ENCODE measurements at places on chromosomes 16 and 17.

- peak; percentile 31 for DNase-seq
Observed at GRCh38 chr17:338442-339192, 14.0 kb downstream of the RPH3AL start.

DNA sequence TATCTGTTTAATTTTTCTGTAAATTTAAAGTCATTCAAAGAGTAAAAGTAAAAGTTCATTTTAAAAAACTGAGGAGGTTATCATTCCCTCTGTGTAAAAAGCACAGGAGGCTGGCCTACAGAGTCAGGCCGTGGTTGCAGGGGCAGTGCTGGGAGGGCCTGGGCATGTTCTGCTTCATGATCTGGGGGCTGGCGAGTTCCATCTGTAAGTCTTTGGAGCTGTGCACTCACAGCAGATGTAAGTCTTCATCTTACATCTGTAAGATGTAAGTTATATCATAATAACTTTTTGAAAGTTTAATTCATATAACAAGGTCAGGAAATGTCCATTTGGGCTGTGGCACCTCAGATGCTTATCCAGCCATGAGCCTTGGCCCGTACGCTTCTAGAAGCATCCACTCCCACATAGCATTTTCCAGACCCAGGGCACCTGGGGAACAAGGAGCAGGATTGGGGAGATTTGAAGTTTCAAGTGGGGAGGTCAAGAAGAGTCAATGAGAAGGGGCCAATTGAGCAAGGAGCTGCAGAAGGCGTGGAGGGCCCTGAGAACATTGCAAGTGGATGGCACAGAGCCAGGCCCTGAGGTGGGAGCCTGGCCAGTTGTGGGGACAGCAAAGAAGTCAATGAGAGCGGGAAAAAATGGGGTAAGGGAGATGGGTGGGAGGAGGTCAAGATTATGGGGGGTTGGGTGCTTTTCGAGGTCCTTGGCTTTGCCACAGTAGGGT is 54.1 kb downstream of the TNFRSF13B start:
- DNase-seq: no peak

DNA sequence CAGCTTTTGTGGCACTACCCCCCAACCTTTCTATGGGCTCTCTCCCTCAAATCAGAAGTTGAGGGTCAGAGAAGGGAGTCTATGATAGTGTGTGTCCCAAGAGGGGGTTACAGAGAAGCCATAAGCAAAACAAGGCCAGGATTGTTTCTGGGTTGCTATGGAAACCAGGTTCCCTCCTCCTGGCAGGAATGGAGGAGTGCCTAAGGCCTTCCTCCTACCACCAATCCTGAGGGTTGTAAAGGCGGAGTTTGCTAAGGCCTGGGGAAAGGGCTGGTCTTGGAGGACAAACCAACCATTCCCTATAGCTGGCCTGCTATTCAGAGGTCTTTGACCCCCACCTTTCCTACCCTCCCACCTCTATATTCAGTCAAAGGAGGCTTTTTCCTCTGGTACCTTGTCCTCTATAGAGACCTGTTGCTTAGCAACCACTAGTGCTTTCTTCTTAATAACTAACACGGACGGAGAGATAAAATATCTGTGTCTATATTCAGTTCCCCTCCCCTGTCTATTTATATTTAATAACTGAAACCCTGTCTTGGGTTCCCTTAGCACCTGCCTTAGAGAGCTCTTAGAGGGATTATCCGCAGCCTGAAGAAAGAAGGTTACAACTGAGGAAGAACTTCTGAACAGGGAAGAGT is 43.4 kb downstream of the NEUROD2 start:
- DNase-seq: peak; percentile 67

GRCh38 chr16:58217311-58217925 is 19.5 kb upstream of the CSNK2A2 start:
- DNase-seq: no peak

DNA sequence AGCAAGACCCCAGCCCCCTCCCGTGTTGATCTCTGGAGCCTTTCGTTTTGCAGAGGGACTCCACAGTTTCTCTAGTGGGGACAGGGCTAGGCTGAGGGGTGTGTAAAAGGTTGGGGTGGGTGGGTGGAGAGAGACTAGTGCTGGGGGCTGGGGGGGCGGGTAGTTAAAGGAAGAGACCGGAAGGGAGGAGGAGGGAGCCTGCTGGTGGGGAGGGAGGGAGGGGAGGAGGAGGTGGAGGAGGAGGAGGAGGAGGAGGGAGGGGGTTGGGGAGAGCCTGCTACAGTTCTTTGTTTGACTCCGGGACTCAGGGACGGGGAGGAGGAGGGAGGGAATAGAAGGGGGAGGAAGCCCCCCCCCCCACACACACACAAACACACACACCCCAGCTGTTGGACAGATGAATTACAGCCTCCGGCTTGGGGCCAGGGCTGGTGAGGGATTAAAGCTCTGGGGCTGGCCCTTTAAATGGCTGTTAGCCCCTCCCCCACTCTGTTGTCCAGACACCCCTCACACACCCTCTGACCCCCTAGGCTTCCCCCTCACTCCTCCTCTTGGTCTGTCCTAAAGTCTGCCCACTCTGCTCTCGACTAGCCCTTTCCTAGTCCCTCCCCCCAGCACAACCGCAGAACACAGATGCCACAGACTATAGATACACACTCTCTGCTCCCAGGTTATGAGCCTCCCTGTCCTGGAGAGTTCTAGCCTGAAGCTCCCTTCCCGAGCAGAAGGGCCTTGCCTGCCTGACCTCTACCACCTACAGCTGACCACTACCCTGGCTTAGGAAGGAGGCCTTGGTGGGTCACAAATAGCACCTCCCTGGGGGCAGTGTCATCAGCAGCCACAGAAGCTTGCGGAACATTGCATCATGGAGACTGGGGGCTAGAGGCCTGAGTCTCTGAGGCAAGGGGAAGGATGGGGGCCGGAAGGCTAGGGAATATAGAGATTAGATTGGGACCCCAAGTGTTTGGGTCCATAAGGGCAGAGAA is 4.4 kb downstream of the KDM6B start:
- DNase-seq: peak; percentile 76

- no peak for DNase-seq
Observed at GRCh38 chr16:53864819-53865493, 161.0 kb downstream of the FTO start.

GRCh38 chr16:25692351-25692741 is 587 bp downstream of the HS3ST4 start:
- DNase-seq: no peak

GRCh38 chr16:74723256-74723655 is 22.6 kb upstream of the MLKL start:
- DNase-seq: no peak

GRCh38 chr17:418421-418751 is 65.8 kb upstream of the RPH3AL start:
- DNase-seq: no peak

GRCh38 chr16:85707528-85708095 is 18.9 kb upstream of the GINS2 start:
- no peak for DNase-seq

DNA sequence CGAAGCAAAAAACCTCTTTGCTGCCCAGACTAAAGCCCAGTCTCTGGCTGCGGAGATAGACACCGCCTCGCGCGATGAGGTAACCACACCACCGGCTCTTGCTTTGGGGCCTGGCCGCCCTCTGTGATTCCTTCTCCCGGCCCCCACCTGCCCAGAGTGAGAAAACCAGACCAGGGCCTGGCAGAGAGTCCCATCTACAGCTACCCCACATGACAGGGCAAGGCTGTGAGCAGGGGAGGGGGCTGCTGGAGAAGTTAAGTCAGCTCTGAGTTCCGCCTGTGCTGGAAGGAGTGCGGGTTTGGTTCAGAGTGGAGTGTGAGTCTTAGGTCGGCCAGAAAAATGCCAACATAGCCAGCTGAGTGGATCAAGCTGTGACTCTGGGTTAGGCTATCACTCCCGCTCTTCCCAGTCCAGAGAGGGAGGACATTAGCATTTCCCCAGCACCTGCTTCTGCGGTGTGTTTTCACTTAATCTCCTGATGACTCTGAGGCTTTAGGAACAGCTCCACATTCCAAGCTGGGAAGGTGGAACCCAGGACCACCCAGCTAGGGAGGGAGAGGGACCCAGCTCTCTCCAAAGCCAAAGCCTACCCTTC is 139.0 kb downstream of the RAB11FIP4 start:
- DNase-seq: peak; percentile 88

GRCh38 chr17:17512866-17513265 is 16.7 kb upstream of the RASD1 start:
- no peak for DNase-seq

DNA sequence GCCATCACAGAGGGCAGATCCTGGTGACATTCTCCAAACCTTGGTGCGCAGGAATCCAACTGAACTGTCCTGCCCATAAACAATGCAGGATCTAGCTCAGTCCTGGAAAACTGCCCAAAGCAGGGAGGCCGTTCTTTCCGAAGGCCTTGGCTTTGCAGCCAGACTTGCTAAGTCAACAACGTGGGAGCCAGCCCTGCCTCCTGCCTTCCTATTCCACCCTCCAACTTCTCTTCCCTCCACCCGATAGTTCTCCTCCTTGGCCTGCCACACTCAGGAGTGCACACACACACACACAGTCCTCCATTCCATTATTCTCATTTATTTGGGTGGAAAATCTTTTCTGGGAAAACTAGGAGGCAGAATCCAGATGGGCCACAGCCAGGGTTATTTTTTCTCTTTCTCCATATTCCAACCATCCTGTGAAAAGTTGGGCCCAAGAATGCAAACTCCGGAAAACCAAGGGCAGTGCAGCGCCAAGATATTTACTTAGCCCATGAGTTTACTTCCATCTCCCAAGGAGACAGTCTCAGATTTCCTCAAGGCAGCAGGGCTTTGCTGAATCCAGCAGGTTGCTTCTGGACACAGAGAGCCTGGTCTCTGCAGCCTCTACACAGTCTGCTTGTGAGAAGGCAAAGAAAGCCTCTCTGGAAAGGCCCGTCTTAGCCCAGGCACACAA is 15.8 kb downstream of the COPRS start:
- DNase-seq: peak; percentile 13

DNA sequence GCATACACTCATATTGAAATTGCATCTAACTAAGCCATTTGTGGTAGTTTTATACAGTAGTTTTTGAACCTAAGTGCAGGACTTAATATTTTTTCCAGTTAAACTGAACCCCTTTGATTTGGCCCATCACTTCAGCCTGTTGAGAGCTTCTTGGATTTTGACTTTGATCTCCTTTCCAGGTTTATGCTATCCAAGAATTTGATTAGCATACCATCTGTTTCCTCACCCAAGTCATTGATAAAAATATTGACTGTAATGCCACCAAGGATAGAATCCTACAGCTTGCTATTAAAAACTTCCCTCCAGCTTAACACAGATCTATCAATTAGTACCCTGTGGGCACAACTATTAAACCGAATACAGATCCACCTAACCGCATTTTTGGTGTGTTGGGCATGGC is 7.2 kb downstream of the TMEM94 start:
- no peak for DNase-seq

- no peak for DNase-seq
Observed at GRCh38 chr16:57192146-57192545, 6.0 kb downstream of the RSPRY1 start.

DNA sequence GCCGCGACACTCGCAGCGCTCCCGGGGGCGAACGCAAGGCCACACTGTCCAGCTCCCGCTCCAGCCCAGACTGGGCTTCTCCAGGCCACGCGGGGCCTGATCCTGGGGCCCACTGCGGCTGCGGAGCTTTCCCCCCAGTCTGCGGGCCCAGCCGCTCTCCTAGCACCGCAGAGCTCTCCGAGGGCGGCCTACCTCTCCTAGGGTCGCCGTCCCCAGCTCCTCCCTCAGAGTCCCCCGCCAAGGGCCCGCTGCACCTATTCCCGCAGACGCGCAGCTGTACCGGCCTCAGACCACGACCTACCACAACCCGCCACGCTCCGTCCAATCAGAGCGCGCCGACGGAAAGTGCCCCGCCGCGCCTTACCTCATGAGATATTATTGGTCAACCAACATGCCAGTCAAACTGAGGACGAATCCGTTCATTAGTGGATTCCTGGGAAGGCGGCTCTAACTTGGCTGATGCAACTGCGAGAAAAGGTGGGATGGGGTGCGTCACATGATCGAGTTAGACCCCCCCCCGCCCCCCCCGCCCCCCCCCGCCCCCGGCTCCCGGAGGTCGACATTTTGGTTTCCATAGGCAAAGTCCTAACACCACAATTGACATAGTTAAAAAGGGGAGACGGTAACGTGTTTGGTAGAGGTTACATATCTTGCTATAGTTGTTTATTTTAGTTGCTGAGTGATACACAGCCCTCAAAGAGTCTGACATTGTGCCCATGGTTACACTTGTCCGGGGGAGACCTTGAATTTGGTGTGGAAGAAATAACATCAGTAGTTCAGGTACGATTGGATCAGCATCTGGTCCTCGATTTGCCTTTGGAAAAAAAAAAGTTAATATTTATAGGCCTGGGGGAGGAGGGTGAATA is at the start of gene AARS1:
Gene AARS1, minus strand, starts transcription at position 278 of the 866 bp plus-strand sequence. CDS start 6,743 bp downstream, outside the sequence.
- peak; percentile 98 for DNase-seq

DNA sequence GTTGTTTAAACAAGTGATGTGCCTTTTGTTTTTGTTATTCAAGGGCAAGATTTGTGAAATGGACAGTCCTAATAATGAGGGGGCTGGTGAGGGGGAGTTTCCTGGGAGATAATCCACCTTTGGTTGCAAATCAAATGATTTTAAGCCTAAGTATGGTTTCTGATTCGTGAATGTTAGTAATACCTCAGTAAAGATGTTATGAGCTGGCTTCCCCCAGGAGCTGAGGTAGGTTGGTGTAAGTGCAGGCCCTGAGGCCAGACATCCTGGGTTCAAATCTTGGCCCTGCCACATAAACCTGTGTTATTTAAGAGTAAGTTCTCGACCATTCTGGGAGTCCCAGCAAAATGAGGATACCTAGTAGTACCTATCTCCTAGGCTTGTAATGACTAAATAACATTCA is 1.5 kb downstream of the SNX29 start:
- DNase-seq: no peak

DNA sequence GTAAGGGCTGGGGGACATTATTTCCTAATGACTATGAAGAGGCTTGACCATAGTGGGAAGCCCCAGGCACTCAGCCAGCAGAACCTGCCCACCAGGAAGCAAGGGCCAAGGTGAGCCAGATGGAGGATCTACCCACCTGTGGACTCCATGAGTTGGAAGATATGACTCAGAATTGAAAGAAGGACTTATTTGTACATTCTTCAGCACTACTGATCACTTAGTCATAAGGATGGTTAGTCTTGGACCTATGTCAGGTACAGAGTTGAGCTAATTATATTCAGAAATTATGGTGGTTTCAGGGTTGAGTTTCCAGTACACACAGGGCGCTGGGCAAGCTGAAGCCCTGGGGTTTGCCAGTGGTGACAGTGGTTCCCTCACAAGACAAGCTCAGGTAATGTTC is 24.0 kb upstream of the GRIN2A start:
- DNase-seq: no peak

DNA sequence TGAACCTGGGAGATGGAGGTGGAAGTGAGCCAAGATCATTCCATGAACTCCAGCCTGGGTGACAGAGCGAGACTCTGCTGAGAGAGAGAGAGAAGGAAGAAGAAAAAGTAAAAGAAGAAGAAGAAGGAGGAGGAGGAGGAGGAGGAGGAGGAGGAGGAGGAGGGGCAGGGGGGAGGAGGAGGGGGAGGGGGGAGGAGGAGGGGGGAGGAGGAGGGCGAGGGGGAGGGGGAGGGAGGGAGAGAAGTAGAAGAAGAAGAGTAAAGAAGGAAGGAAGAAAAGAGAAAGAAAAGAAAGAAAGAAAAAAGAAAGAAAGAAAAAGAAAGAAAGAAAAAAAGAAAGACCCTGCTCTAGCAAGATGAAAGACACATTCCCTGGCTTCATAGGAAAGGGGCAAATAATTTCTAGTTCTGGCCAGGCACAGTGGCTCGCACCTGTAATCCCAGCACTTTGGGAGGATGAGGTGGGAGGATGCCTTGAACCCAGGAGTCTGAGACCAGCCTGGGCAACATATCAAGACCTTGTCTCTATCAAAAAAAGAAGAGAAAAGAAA is 23.6 kb downstream of the SOCS1 start:
- no peak for DNase-seq

- no peak for DNase-seq
Observed at GRCh38 chr16:31695667-31696066, 168.0 kb downstream of the AHSP start.

GRCh38 chr17:79755591-79755990 is 22.4 kb upstream of the CBX2 start:
- no peak for DNase-seq
